ENCODE measurements at places on chromosomes 11 and 22.
A peak's percentile ranks its signal among the peaks of the same experiment; 100 is the strongest.

- no peak for DNase-seq
These were observed 4.1 kb upstream of the ASCC2 start for GRCh38 chr22:29842172-29842571.

- no peak for DNase-seq
These were observed 455.0 kb upstream of the CCDC179 start for GRCh38 chr11:23315286-23315685.

DNA sequence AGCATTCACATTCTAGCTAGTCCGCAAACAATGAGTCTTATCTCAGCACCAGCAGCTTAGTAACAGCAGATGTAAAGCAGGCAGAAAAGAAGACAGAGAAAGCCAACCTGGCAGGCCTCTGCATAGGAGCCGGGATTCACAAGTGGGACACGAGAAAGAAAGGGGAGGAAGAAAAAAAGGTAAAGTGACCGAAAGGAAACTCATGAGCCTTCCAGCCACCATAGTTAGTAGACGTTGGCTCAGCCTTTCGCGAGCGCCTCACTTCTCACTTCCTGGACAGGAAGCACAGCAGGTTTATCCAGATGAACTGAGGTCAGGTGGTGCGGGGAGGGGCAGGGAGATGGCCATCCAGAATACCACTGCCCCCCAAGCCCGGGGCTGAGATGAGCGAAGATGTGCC is 19.7 kb upstream of the KAT5 start:
- no peak for DNase-seq

DNA sequence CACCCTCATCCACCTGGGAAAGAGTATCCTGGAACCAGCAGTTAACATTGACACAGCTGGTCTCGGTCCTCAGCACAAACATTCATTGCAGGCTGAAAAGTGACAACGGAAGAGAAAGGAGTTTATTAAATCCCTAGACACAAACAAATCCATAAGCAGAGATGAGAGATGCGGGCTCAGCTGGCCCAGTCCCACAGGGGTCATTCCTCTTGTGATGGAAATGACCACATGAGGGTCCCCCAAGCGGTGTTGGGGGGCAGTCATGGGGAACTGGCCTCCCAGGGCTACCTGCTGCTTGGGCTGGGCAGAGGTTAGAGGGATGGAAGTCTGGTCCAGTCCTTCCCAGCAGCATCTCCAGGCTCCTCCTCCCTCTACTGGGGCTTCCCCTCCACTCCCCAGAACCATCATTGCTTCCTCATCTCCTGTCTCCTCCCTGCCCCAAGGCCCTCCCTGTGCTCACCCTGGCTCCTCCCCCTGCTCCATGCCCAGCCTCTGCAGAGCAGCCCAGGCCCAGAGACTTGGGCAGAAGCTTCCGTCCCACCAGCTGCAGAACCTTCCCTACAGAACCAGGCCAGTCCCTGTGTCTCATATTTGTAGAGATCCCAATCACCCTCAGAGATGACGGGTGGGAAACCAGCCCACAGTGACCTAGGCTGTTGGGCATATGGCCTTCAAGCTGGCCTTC is 5.4 kb upstream of the IGLL5 start:
- no peak for DNase-seq

GRCh38 chr22:35923026-35923425 is 105.6 kb downstream of the RBFOX2 start:
- no peak for DNase-seq

GRCh38 chr11:62463121-62463542 is 44.3 kb downstream of the SCGB1A1 start:
- no peak for DNase-seq

DNA sequence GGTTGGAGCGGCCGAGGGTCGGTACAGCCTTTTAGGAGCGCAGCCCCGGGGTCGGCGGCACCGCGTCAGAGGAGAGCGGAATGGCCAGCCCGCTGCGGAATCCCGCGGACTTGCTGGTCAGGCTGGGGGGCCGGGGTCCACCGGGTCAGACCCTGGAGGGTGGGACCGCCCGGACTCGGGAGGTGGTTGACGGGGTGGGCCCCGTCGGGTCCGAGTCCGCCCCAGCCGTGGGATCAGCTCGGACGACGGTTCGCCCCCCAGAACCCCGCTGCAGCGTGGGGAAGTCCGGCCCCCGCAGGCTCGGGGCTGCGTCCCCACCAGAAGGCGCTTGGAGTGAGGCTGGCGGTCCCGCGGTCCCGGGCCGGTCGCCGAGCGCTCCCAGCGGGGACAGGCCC is 301 bp upstream of the ADM2 start:
- no peak for DNase-seq

- no peak for DNase-seq
These were observed 14.9 kb upstream of the CADM1 start for GRCh38 chr11:115518983-115519628.

GRCh38 chr22:37392721-37393328 is 34.5 kb downstream of the ELFN2 start:
- no peak for DNase-seq

GRCh38 chr22:26122920-26123468 is 46.3 kb upstream of the SEZ6L start:
- no peak for DNase-seq

- DNase-seq: no peak
These were observed 16.4 kb upstream of the SYVN1 start for GRCh38 chr11:65150509-65151299.

DNA sequence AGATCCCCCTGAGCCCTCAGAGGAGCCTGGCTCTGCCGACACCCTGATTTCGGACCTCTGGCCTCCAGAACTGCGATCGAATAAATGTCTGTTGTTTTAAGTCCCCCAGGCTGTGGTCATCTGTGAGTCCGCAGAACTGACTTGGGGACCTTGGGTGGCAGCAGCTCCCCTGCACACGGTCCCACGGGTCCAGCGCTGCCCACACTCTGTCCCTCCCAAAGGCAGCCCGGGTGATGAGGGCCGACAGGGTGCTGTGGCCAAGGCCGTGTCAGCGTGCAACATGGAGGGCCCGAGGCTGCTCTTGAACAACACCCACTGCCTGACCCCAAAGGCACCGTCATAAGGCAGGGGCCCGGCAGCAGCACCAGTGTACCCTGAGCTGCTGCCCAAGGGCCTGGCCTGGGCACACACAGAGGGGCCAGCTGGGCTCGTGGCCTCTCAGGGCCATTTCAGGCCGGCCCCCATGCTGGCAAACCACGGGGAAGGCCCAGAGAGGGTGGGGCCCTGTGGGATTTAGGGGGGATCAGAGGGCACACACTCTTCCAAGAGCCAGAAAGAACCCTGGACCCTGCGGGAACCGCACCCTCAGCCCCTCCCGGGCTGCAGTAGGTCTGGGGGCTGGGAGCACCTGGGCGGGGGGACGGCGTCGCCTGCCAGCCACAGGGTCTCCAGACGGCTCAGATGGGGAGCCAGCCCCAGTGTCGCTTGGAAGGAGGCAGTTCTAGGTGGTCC is 77.1 kb upstream of the PRR5 start:
- no peak for DNase-seq

DNA sequence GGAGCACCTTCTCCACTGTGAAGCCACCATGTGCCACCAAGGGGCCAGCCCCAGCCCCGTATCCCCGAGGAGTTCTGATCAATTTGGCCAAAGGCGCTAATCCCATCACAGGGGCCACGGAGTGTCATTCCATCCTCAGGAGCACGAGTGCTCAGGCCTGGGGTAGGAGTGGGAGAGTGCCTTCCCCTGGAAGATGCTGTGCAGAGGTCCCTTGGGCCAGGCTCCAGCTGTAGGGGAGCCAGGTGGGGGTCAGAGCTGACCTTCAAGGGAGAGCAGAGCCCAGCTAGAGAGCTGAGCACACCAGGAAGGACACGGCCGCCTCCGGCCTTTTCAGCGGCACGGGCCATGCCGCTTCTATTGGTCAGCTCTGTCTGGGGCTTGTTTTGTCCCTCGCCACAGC is 1459.9 kb downstream of the BRD1 start:
- no peak for DNase-seq

DNA sequence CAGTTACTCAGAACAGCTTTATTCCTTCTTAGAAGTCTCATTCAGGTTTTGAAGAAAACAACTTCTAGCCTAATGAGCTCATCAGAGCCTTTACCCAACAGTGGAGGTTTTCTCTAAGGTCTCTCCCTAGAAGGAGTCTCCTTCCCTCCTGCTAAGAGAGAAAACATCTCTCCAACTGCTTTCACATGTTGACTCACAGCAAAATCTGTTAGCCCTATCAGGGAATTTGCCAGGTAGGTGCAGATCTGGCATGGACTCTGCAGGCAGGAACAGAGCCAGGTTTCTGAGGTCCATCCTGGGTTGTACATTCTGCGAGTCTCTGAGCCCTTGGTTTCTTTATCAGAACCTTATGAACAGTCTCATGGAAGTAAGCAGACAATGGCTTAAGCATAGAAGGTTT is 214.4 kb downstream of the HIPK3 start:
- no peak for DNase-seq

DNA sequence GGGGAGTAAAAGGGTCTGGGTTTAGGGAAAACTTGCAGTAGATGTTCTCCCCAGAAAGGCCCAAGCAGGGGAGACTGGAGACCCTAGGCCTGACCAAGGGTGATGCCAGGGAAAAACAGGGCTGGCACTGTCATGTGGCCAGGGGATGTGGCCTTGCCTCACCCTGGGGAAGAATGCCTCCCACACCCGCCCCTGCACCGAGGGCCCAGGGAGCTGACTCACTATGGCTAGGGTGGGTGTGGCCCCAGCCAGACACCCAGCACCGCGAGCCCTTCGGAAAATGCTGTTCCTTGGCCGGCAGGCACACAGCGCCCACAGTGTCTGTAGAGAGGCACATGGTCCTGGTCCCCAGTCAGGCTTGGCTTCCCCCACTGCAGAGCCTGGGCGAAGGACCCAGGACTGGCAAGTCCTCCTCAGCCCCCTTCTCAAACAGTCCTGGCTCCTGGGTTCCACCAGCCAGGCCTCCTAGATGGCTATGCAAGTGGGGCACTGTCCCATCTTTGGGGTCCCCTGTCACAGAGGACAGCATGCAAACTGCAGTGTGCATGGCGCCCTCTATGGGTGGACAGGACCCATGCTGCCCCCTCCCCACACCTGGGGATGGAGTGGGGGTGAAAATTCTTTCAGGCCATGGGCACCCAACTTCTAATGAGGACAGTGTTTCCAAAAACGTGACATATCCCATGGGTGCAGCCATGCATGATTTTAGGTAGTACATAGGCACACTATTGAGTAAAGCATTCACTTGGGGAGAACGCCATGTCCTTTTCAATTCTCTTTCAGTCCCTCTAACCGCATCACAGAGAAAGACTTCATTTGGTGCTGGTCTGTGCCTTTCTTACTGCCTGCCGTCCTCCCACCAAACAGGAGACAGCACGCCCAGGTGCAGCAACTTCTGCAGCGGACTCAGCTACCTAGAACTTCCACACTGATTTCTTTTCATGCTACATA is 15.2 kb downstream of the TMPRSS5 start:
- no peak for DNase-seq

GRCh38 chr22:23122216-23122957 is 19.4 kb downstream of the RSPH14 start:
- no peak for DNase-seq

DNA sequence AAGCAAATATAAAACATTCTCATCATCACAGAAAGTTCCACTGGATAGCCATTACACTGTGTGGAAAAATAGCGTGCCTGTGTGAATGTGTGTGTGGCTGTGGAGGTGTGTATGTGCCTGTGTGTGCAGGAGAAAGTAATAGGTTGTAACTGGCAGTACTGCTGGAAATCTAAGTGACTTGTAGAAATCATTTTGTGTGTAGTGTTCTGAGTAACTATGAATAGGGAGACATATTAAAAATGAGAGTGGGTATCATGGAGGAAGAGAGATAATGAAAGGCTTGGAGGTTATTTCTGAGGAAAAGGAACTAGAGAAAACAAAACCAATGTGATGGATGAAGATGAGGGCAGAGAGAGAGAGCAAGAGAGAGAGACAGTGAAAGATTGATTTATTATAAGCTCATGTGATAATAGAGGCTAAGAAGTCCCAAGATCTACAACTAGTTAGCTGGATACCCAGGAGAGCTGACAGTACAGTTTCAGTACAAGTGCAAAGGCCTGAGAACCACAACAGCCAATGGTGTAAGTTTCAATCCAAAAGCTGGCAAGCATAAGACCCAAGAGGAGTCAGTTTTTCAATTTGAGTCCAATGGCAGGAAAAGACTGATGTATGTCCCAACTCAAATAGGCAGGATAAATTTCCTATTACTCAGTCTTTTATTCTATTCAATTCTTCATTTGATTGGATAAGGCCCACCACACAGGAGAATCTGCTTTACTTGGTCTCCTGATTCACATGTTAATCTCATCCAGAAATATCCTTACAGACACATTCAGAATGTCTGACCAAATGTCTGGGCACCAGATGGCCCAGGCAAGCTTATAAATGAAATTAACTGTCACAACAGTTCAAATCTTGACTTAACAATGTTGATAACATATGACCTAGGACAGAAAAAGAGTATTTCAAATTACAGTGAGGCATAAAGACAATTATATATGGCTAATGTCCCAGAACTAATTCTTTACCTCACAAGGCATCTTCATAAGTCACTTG is 14.9 kb downstream of the KBTBD3 start:
- no peak for DNase-seq

- DNase-seq: no peak
These were observed 422 bp downstream of the GLB1L2 start for GRCh38 chr11:134332189-134332631.

DNA sequence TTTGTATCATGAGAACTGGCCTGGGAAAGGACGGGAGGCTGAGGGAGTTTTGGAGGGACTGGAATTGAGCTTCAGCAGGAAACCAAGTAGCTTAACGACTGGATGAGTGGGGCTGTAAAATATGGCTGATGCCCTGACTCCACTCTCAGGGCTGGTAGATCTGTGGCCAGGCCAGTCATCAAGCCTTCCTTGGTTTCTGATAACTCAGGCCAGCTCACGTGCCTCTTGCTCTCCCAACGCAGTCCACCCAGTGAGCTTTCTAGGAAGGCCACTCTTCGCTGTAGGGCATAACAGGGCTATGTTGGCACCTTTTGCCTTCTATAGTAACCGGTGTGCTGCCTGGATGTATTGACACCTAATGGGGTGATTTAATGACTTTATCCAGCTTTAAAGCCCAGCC is 5.8 kb upstream of the MADD start:
- no peak for DNase-seq

GRCh38 chr11:129996113-129996870 is 6.3 kb downstream of the PRDM10 start:
- DNase-seq: no peak

- peak; percentile 57 for DNase-seq
These were observed 9.2 kb upstream of the CBL start for GRCh38 chr11:119196833-119197483.

- no peak for DNase-seq
These were observed 8.9 kb downstream of the PPARA start for GRCh38 chr22:46159212-46159611.

GRCh38 chr22:39765046-39765445 is 128.5 kb downstream of the ENTHD1 start:
- no peak for DNase-seq

DNA sequence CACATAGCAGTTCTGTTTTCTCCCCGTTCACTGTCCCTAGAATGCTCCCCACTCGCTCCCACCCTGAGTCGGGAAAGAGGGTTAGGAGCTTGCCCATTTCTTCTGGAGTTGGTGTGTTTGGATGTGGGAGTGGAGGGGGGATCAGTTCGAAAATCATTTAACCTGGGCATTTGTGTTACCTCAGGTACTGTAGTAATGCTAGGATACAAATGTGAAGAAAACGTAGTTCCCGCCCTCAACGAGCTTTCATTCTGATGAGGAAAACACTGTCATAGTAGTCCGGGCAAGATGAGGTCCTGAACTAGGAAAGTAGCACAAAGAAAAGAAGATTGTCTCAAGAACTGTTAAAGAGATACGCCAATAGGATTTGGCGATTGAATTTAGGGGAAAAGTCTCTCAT is 539 bp downstream of the SDHD start:
- DNase-seq: no peak
